ENCODE measurements at places on chromosomes 5 and 9.
A peak's percentile ranks its signal among the peaks of the same experiment; 100 is the strongest.

DNA sequence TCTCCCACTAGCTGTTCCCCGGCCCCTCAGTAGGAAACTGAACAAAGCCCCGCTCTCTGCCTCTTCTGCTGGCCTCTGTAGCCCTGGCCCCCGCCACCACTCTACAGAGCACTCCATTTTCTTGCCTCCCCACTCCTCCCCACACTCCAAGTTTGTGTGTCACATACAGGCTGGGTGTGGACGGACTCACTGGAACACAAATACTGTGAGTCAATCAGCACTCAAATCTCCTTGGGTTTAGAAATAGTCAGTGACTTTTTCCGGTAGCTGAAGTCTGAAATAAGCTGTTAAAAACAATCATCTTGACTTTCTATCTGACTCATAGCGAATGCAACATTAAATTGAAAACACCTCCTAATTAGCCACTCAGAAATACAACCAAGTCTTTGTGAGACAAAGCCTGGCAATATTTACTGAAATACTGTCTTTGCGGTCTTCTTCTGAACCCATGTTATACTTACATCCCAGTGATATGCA is 122.5 kb downstream of the LHFPL2 start:
- peak; percentile 72 for DNase-seq

DNA sequence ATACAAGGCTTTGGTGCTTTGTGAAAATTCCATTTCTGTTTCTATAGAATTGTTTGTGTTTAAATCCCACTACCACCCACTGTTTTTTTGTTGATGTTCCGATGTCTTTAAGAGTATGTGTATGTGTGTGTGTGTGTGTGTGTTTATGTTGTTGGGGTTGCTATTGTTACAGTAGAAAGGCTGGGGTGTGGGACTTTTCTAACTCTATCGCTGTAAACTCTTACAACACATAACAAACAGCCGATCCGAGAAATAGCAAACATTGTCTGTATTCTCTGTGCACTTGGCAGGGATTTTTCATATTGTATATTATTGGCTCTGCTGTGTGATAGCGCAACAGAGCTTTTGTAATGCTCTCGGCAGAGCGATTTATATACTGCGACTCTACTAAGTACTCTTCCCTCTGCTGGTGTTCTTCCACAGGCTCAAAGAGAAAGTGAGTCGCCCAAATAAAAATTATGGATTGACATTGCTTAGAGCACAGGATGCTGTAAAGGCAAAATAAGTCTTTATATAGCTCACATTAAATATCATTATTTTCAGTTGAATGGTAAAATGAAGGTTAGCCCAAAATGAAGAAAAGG is 492.2 kb upstream of the ARRDC3 start:
- DNase-seq: no peak

GRCh38 chr5:159833846-159834245 is 82.4 kb upstream of the ADRA1B start:
- DNase-seq: no peak

DNA sequence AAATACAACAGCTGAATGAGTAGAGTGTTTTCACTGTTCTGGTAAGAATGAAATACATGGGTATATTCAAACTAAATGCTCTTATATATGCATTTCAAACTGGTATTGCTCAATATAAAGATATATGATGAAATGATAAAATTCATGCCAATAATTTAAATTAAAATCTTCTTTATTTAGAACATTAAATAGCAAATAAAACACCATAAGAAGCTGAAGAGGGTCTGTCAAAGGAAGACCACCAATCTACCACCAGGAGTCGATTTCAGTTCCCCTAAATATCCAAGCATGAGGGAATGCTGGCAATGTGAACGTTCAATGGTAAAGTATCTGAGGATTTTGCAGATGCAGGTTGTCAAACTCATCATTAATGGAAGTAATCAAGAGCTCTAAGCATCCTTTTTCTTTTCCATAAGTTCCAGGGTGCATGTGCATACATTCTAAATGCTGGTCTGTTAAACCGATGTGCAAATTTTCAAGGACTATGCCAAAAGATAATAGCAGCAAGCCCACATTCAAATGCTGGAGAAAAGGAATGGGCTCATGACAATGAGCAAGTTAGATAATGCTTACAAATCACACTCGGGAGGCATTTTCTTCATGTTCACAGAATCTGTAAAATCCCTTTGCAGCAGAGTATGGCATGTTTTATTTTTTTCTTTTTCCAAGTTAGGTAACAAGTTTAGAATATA is 118.8 kb upstream of the MTAP start:
- no peak for DNase-seq

DNA sequence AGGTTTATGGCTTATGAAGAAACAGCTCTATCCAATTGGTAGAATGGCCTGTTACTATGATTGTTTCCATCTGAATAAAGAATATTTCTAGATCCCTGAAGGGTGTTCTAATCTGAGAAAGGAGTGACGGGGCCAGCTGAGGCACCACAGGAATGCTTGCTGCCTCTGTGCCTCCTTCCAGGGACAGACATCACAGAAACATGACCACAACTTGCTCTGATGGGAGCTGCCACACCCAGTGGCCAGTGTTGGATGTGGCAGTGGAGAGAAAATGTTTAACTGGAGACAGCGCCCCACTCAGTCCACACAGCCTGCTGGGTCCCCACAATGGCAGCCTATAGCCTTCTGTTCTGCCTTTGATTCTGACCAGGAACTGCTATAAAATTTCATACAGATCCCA is 38.6 kb upstream of the TESK1 start:
- DNase-seq: peak; percentile 31

- peak; percentile 27 for DNase-seq
Measured at GRCh38 chr5:164054461-164054860, 549.0 kb downstream of the MAT2B start.

- no peak for DNase-seq
Measured at GRCh38 chr9:127980060-127980705, 606 bp downstream of the EEIG1 start.

GRCh38 chr5:75277463-75277862 is 40.8 kb upstream of the ANKRD31 start:
- DNase-seq: no peak

GRCh38 chr5:181207214-181207959 is 2.4 kb upstream of the TRIM7 start:
- DNase-seq: peak; percentile 93

- DNase-seq: no peak
Measured at GRCh38 chr9:87643107-87643650, 82.7 kb upstream of the CTSL start.

DNA sequence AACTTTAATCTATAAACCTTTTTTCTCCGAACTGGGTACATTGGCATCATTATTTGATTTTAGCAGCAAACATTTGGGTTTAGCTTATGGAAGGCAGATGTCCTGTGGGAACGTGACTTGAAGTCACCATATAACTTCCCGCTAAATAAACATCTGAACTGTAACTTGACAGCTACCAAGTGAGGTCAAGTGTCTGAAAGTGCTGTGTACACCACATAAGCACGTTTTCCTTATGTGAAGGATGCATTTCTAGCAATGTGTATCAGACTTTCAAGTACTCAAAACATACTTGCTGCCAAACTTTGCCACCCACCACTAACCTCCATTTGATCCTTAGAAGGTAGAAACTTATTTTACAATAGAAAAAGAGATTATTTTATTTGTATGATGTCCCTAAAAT is 35.7 kb downstream of the SLC1A3 start:
- DNase-seq: no peak

DNA sequence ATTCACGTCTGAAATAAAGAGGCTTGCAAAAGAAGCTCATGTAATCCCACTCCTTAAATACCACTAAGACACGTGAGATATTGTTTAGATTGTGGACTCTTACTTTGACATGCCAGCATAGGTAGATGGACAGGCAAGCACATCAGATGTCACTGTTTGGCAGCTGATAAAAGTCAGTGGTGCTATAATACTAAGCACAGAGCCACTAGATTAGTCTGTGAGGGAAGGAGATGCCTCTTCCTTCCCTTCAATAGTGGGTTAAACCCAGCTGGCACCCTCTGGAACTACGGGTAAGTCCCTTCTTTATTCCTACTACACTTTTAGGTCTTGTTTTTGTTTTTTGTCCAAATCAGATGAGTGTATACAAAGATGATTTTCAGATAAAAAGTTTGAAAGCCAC is at the start of gene MYOT:
Gene MYOT, plus strand, starts transcription at position 197 of the 400 bp plus-strand sequence. CDS start 2,792 bp downstream, outside the sequence.
- DNase-seq: no peak

- DNase-seq: peak; percentile 22
Measured at GRCh38 chr5:67985686-67986387, 229.7 kb upstream of the PIK3R1 start.

GRCh38 chr5:167797933-167798332 is 493.5 kb upstream of the WWC1 start:
- DNase-seq: no peak

DNA sequence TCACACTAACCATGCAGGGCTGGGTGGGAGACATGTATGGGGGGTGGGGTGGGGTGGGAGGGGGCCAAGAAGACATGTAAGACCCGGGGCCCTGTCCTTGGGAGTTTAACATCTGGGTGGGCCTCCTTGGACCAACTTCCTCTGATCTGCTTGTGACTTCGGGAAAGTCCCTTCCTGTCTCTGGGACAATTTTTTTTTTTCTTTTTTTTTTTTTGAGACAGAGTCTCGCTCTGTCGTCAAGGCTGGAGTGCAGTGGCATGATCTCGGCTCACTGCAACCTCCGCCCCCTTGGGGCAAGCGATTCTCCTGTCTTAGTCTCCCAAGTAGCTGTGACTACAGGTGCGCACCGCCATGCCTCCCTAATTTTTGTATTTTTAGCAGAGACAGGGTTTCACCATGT is 23.8 kb upstream of the IER5L start:
- DNase-seq: no peak

- DNase-seq: no peak
Measured at GRCh38 chr9:122127396-122127798, 32.2 kb downstream of the NDUFA8 start.

- DNase-seq: peak; percentile 50
Measured at GRCh38 chr5:102760815-102761214, 5.7 kb downstream of the PAM start.

- DNase-seq: no peak
Measured at GRCh38 chr5:5886812-5887486, 464.5 kb downstream of the ICE1 start.

GRCh38 chr5:118796081-118796480 is 192.3 kb downstream of the DTWD2 start:
- DNase-seq: no peak

DNA sequence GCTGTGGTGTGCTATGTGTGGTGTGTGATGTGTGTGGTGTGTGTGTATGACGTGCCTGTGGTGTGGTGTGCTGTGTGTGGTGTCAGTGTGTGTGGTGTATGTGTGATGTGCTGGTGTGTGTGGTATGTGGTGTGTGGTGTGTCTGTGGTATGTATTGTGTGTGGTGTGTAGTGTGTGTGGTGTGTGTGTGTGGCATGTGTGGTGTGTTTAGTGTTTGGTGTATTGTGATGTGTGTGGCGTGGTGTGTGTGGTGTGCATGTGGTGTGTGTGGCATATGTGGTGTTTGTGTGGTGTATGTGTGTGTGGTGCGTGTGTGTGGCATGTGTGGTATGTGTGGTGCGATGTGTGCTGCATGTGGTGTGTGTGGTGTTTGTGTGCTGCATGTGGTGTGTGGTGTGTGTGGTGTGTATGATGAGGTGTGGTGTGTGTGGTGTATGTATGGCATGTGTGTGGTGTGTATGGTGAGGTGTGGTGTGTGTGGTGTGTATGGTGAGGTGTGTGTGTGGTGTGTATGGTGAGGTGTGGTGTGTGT is 18.3 kb upstream of the RNU6ATAC start:
- DNase-seq: peak; percentile 12

DNA sequence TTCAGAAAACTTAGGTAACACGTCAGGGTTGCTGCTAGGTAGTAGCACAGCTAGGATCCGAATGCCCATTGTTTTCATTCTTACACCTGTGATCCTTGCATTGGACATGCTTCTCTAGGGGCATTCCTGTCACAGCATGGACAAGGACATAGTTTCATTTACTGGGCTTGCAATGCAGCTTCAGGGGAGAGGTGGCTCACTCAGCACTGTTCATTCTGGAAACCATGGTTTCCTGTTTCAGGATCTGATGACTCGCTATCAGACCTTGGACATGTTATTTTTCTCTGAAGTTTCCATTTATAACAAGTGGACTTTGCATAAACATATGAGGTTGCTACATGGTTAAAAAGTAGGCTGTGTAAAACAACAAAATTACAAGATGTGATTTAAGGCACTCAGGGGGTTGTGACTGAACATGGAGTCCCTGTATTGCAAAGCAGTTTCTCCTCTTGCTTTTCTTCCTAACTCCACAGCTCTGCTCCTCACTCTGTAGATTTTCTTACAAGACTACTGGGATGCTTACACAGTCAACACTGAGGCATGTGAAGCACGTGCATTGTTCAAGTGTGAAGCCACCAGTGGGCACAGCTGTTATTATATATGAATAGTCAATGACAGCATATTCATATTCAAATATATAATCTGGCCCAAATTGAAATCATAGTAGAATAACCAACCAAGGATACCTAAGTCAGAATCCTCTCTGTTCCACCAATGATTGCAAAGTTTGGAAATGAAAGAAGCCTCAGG is 66.1 kb upstream of the STK32A start:
- DNase-seq: peak; percentile 52

DNA sequence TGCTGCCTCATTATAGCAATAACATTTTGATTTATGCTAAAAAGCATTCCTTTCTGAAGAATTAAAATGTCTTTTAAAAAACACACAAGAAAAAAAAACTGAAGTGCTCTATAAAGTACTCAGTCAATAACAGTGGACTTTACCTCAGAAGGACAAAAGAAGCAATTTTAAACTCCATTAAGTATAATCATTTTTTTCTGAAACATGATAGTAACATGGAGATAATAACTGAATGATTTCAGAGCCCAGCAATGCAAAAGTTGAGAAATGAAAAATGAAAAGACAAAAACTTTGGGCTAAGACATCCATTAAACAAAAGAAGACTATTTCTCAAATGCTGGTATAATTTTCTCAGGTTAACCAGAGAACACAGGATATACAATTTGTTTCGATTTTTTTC is 78.7 kb downstream of the RFX3 start:
- DNase-seq: no peak

DNA sequence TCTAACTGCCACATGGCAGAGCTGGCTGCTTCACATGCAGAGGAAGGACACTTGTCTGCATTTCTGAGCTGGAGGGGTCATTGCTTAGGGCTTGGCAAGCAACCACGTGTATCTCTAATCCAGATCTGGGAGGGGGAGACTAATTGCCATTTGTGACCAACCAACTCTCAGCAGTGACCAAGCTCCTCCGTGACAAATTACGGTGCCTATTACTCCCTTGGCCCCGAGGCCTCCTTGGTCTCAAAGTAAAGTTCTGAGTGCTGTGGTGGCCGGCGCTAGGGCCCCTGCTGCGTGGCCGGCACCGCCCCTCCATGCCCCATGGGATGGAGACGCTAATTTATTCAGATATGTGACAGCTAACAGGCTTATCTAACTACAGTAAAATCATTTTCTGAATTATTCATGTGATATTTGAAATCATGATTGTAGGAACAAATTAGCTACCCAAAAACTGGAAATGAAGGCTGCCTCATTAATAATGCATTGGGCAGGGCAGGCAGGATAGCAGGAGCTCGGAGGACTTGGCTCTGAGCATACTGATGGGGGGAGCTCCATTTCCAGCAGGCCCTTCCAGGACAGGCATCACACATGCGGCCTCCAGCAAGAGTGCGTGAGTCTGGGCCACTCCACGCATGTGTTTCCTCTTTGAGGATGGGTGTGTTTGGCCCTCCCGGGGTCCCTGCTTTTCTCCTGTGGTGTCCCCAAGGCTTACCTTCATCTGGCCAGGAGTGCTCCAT is 67.7 kb downstream of the C5orf15 start:
- no peak for DNase-seq
